ENCODE measurements at places on chromosomes 2 and 18. TPM values are rescaled to one million over a fixed set of nuclear protein-coding genes. Genes with fewer than 3 reads are reported as not detected.

Gene ZNF385B
- not detected for total RNA-seq

Gene CD207
- total RNA-seq: not detected

Gene NBEAL1
- 15.1 TPM for total RNA-seq

Gene MBP
- not detected for total RNA-seq

Gene CAPN14
- not detected for total RNA-seq

GRCh38 chr2:54166121-54166773, 50.8 kb downstream of the ACYP2 start:
- H3K4me1 ChIP-seq: 0 out of 2 replicates have a peak, but pooled peaks cover 3% of the 10 kb centered on the region
- no peaks in the 10 kb centered on the region for H3K27me3 ChIP-seq

GRCh38 chr2:69804416-69804815, 25.0 kb upstream of the GMCL1 start:
- DNase-seq: no peak
- H3K4me3 ChIP-seq: no peak overlapping the region

- no peaks in the 10 kb centered on the region for H3K36me3 ChIP-seq
- H3K4me1 ChIP-seq: peaks cover 21% of the 10 kb centered on the region
- H3K27me3 ChIP-seq: no peaks in the 10 kb centered on the region
- no peak overlapping the region for H3K27ac ChIP-seq
These were observed 77.6 kb downstream of the AP1S3 start for GRCh38 chr2:223759569-223760430.

All from SJSA1 (cell line).